Occipital lobe (tissue), 3 donors: ENCODE measurements at places on chromosomes 7 and 10. TPM values are rescaled to one million over a fixed set of nuclear protein-coding genes. Genes with fewer than 3 reads are reported as not detected.

DNA sequence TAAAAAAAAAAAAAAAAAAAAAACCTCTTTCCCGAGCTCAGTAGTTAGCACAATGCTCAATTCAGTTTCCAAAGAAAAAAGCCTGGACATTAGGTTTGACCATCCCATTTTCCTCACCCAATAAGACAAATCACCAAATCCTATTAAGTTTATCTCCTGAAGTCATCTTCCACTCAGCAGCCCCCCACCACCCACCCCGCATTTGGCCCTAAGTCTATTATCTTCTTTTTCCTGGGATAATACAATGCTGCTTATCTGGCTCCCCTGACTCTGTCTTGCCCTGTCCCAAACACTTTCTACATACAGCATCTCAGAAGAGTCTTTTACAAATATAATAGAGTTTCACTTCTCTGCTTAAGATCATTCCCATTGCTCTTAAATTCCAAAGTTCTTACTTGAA lies 17.8 kb upstream of the LMOD2 start:
- DNase-seq = no peak

DNA sequence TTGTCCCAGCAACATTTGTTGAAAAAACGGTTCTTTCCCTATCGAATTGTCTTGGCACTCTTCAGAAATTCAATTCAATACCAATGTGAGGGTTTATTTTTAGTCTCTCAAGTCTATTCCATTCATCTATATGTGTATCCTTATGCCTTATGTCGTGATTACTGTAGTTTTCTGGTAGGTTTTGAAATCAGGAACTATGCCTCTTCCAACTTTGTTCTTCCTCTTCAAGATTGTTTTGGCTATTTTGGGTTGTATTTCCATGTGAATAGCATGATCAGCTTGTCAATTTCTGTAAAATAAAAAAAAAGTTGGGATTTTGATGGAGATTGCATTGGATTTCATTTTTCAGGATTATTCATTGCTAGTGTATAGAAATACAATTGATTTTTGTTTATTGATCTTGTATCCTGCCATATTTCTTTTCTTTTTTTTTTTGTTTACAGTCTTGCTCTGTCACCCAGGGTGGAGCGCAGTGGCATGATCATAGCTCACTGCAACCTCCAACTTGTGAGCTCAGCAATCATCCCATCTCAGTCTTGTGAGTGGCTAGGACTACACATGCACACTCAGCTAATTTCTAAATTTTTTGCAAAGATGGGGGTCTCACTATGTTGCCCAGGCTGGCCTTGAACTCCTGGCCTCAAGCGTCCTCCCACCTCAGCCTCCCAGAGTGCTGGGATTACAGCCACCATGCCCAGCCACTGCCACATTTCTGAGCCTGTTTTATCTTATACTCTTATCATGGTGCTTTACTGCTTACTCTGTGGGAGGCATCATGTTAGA lies 46.2 kb upstream of the MKLN1 start:
- DNase-seq = no peak

DNA sequence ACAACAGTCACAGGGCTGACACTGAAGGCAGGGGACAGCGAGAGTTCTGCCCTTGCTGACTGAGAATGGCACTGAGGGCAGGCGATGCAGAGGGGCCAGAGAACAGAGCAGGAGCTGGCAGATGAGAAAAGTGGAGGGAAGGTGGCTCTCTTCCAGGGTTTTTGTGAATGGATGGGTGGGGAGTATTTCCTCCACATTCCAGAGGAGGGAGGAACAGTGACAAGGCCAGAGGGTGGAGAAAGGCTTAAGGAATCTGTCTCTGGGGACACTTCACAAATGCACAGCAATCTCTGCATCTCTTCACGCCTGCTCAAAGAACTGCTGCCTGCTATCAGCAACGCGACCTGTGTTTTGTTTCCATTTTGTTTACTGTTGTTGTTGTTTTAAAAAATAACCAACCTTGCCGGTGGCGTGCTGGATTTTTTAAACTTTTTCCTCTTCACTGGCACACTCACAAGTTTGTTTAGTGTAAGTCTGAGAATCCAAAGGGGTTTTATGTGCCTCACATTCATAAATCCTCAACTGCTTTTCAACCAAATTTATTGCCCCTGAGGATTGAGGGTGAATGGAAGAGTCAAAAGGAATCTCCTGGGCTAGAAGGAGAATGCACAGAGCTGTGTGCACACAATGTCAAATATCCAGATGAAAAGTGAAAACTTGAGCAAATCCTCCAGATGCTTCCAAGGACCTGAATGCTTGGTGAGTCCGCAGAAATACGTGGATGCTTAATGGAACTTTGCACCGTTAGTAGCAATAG lies 129.3 kb downstream of the GLI3 start:
- DNase-seq = no peak

DNA sequence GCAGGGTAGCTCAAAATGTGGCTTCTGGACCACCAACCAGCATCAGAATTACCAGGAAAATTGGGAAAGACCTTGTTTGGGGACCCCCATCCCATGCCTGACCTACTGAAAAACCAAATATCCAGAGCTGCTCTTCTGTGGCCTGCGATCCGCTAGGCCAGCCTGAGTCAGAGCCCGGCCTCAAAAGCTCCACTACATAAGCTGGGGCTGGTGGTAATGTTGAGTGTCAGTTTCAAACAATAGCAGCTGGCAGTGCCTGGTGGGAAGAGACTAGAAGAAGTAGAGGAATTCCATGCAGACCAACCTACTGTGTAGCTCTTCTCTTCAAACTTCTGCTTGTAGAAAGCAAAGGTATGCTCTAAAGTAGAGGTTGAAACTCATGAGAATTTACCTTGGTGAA lies 52.0 kb downstream of the KLRG2 start:
- no peak for DNase-seq

- no peak for DNase-seq
Measured at GRCh38 chr7:44618753-44619152, 12.3 kb downstream of the OGDH start.

- DNase-seq = no peak
Measured at GRCh38 chr7:128221929-128222403, 19.1 kb upstream of the LEP start.

DNA sequence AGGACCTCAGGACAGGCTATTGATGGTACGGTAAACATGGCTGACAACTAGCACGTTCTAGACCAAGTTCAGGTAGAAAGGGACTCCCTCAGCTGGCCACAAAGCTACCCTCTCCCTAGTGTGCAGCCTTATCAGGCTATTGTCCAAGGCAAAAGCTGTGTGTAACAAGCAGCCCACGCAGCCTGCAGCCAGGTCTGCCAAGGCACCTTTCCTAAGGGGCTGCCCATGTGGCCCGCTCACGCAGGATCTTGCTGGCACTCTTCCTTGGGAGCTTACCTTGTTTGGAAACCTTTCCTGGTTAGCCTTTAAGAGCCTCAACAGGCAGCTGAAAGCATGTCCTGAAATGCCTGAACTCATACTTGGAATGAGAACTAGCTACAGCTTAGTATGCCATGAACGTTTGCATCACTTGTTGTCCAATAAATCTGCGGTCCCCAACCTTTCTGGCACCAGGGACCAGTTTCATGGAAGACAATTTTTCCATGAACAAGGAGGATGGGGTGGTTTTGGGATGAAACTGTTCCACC lies 51.7 kb downstream of the SYPL1 start:
- DNase-seq = no peak

- DNase-seq = no peak
Measured at GRCh38 chr10:72106154-72106849, 18.0 kb upstream of the SPOCK2 start.

DNA sequence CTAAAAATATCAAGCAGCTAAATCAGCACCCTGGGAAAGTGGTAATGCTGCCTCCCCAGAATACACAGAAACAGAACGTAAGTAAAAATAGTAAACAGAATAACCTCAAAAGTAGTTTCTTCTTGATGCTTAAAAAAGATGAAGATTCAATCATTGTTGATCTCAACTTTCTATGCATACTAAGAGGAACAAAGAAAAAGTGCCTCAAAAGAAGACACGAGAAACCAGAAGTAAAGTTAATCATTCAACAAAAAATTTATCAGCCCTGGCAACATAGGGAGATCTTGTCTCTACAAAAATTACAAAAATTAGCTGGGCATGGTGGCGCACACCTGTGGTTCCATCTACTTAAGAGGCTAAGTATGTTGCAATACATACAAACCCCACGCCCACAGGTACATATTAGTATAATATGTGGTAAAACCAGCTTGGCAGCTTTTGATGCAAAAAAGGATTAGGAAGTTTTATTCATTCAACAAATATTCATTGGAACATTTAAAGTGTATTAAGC lies 153.7 kb downstream of the NRBF2 start:
- DNase-seq = no peak

DNA sequence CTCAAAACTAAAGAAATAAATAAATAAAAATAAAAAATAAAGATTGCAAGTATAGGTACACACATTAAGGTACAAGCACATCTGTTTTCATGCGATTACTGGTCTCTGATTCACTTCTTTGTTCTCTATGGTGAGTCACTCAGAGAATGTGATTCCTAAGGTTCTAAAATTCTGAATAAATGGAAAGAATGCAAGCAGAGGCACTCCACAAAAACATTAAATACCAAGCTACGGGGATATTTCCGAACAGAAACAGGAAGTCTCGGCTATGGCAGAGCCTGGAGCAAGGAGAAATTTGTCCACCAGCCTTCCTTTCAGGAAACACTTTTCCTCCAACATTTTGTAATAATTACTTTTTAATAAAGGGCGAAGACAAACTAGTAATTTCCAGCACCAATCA lies 1.4 kb downstream of the VOPP1 start:
- no peak for DNase-seq

DNA sequence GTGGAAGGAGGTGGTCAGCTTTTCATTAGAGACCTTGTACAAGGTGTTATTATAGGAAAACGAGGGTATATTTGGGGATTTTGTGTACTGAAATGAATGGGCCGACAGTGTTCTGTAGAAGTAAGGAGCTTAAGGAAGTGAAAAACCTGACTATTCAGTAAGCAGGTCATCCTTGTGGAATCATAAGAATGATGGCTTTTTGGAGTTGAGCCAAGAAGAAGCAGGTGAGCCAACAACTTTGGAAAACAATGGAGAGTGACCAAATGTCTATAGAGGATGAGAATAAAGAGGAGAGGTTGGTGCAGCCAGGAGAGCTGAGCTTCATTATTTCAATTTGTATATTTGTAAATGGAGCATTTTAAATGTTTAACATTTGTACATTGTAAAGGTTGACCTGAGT lies 595.7 kb downstream of the CCSER2 start:
- no peak for DNase-seq

GRCh38 chr7:39153647-39154046 lies 175.9 kb downstream of the POU6F2 start:
- DNase-seq = no peak

DNA sequence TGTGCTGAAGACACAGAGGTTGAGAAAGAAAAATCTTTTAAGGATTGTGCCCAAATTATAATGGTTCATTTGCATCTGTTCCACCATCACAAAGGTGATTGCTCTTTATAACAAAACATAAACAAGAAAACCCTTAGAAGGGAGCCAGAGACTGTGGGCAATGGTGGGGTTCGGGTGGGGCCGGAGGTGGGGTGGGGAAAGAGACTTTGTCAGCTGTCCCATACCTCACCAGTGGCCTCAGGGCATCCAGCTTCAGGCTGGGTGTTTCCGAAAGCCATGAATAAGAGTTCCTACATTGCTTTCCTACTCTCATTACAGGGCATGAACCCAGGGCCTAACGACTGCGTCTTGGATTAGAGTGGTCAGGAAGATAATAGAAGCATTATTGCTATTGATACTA lies 227.9 kb downstream of the PHTF2 start:
- DNase-seq = no peak

- no peak for DNase-seq
Measured at GRCh38 chr10:23040002-23040401, 55.4 kb upstream of the MSRB2 start.

DNA sequence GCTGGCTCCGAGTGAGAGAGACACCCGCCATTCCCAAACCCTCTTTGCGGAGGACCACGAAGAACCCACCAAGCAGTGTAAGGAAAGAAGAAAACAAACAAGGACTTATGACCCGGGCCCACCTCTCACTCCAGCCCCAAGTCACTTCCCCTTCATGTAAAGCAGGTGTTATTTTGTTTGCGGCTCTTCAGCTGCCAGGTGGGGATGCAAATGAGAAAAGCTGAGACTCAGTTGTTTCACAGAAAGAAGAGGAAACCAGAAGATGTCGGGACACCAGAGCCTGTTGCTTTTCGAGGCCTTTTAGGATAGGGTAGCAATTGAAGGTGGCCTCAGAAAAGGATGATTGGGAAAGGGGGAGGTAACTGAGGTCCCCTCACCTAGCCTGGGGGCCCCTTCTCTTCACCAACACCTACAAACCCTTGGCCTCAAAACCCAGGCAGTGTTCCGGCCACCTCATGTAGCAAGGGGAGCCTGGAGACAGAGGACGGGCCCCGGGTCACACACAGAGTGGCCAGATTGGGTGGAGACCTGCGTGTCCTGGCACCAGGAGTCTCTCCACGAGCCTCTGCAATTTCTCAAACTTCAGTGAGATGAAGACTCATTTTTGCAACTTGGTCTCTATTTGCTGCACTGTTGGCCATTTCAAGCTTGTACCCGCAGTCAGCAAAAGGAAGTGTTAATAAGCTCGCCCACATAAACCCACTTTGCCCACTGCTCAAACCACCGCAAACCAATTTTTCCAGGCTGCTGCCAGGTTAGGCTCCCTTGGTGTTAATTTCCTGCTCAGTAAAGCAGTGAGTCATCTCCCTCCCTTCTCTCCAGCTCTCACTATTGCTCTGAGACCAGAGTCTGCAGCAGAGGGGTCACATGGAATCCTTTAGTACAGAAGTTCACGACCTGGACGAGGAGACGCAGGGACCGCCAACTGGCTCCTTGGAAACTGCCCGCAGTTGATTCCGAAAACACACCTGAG lies 45.5 kb downstream of the AOC1 start:
- no peak for DNase-seq

DNA sequence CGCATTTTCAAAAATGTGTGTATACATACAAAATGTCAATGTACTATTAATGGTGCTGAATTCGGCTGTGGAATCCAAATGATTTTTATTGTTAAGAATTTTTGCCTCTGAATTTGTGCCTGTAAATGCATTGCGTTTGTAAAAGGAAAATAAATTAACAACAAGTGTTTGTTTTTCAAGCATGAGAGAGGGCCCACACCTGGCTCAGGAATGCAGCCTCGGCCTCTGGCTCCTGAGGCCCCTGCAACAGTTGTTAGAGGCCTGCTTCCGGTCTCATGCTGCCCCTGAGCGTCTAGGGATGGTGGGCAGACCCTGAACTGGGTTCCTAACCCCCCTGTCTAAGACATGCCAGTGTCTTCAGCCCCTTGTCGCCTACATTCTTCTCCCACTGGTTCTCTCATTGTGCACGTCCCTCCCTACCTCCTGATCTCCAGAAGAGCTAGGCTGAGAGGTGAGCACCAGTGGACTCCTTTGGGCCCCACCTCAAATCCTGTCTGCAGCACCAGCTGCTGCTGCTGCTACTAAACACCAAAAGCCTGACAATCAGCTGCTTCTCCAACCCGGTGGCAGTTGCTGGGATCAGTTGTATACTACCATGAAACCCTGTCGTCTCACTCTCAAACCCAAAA lies 1.9 kb upstream of the BTBD16 start:
- DNase-seq = no peak

GRCh38 chr7:305410-306151 lies 15.6 kb downstream of the FOXL3 start:
- DNase-seq = no peak

MRLN gene
- total RNA-seq = not detected

BAIAP2L1 gene
- 0.16 TPM for total RNA-seq

AEBP1 gene
- total RNA-seq = 3.4 TPM
